Stimulated activated CD4-positive, alpha-beta T cell treated with anti-CD3 and anti-CD28 coated beads, TNF-alpha, amount 100 ng/mL, for 1 hour (primary cell): ENCODE measurements at places on chromosomes 11 and 22.

- no peak for DNase-seq
Observed at GRCh38 chr11:65204646-65205601, 23.2 kb downstream of the CAPN1 start.

- DNase-seq = no peak
Observed at GRCh38 chr11:1015064-1015463, 21.5 kb downstream of the MUC6 start.

- no peak for DNase-seq
Observed at GRCh38 chr11:127733552-127733951, 733.0 kb upstream of the KIRREL3 start.

DNA sequence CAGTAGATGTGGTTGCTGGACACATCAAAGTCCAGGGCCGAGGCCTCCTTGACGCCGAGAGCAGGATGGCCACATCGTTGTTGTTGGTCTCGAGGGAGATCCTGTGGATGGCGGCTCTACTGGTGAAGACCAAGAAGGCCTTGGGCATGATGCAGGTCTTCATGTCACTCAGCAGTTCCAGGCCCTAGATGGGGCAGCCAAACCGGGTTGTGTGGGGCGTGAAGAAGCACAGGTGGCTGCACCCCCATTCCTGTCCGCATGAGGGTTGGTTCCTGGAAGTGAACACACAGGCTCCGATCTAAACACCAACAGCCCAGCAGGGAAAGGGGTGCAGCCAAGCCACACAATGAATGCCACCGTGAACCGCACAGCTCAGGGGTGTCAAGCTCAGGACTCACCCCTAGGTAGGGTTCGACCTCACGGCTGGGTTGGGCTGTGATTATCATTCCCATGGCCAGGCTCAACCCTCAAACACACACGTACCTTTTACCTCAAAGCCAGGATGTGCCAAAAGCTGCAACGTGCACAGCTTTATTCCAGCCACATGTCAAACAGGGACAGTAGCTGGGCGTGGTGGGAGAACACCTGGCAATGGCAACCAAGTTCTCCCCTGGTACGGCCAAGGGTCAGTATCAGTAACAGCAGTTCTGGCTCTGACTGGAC, 132.3 kb downstream of the CRYBB2 start:
- DNase-seq = no peak

- no peak for DNase-seq
Observed at GRCh38 chr11:96259134-96259830, 83.7 kb downstream of the MAML2 start.

- DNase-seq = no peak
Observed at GRCh38 chr11:50298182-50298988, 265.7 kb downstream of the OR4C45 start.

DNA sequence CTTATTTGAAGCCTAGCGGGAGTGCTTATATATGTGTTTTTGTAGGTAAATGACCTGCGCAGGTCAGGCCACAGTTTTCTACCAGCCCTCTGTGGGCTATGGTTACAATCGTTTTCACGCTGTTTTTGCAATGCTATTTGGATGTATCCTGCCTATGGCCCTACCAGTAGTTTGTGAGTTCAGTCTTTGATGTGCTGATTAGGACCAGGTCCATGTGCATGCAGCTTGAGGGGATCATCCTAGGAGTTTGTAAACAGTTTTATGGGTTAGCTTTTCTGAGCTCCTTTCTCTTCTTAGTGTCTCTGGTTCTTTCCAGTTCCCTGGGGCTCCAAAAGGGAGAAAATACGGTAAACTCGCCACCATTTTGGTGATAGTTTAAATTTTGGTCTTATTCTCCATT, 142.5 kb downstream of the LDLRAD3 start:
- no peak for DNase-seq

DNA sequence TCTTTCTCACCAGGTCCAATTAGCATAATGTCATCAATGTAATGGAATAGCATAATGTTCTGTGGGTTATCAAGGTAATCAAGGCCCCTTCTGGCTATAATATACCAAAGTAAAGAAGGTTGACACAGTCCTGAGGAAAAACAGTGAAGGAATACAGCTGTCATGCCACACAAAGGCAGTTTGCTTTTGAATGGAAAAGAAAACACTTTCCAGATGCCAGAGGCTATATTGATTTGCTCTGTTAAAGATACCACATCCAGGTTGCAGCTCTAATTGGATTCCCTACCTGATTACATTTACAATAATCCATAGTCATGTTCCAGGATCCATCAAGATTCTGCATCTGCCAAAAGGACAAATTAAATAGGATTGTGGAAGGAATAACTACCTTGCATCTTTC, 22.3 kb upstream of the CLPB start:
- no peak for DNase-seq

- no peak for DNase-seq
Observed at GRCh38 chr11:111283945-111284481, 14.3 kb upstream of the POU2AF3 start.

DNA sequence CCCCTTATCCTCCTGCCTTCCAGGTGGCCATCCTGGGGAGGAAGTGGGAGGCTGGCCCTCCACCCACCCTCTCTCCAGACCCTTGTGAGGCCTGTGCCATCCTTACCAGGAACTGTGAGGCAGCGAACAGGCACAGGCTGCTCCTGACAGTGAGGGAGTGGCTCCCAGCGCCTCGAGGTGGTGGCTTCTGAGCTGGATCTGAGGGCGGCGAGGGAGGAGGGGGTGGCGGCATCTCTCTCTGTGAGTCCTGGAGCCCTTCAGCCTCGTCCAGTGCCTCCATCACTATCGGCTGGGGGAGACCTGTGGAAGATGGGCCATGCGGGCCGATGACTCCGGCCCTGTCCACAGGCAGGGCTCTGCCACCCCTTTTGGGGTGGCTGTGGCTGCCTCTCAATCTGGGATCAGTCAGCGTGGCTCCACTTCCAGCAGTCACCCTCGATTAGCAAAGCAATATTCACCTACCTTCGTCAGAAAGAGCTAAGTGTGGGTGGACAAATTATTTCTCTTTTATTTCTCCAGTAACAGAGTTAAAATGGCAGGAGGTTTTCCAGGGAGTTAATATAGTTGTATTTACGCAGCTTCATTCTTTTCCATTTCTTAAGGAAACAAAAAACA, 18.0 kb upstream of the IGSF22 start:
- DNase-seq = no peak

DNA sequence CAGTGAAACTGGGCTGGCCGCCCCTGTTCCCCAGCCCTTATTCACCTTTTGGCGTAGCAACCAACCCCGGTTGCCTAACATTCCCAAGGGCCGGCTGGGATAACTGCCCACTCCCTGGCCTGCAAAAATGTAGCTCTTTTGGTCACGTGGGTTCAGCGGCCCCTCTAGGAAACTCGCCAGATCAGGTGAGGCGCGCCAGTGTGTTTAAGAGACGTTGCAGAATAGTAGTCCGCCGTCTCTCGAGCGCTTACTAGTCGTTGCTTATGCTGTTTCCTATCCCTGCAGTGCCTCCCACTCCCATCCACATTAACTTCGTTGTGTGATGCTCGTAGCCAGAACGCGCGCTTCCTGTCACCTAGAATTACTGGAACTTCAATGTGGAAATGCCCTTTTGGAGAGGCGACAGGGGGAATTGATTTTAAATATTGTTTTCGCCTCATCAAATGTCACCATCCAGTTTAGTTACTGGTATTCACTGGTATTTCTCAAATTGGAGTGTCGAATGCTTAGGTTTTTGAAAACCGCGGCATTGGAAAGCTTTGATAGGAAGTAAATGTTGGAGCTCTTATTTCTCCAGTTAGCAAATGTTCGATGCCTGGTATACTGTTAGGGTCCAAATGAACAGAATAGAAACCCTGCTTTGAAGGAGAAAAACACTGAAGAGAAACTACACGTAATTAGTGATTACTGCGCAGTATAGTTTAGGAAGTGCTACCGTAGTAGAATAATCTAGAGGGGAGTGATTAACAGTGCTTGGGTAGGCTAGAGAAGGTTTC, 823 bp downstream of the CEP57 start:
- DNase-seq = no peak

GRCh38 chr11:76656571-76657081, 13.9 kb downstream of the LRRC32 start:
- no peak for DNase-seq

DNA sequence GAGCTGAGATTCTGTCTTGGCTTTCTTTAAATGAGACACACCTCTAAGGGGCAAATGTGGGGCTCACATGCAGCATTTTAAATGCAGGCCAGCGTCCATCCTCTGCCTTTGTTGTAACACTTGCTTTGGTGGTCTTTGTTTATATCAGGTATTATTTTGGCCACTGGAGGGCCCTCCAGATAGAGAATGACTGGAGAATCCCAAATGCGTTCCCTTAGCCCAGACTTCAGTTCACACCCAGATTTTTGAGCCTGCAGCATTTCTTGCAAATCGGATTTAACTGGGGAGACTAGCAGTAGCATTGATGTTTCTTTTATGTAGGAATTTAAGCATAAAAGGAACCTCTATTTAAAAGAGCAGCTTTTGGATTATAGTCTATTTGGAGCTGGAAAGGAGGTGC, 200.2 kb upstream of the SORL1-AS1 start:
- no peak for DNase-seq

DNA sequence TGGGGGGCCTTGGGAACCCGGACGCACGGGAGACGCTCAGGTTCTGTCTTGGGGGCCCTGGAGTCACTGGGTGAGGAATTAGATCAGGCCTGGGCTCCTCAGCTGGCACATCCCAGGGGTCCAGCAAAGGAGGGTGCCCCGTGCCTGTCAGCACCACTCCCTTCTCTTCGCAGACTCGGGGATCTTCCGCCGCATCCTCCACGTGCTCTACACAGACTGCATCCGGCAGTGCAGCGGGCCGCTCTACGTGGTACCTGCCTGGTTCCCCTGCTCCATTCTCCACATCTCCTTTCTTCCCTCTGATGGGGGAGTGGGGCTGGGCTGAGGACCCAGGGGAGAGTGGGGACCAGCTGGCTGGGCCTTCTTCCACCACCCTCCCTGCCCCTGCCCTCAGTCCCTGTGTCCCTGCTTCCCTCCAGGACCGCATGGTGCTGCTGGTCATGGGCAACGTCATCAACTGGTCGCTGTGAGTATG, 6.7 kb upstream of the TAGLN start:
- no peak for DNase-seq

GRCh38 chr11:88231894-88232482, 56.7 kb upstream of the RAB38 start:
- DNase-seq = no peak

DNA sequence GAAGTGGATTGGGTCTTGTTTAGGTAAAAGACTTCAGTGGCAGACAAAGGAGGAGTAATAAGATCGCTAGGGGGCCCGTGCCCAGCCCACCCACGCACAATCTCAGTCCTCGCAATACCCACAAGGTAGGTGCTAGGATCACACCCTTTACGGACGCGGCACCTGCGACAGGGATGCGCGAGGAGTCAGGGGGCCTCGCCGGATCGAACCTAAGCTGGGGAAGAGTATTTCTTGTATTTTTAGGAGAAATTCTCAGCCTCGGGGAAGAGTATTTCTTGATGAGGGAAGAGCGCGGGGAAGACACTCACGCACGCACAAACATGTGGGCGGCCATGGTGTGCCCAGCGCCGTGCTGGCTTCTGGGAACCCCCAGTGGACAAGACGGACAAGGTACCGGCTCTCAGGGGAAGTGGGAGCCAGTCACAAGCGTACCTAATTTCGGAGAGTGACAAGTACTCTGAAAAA, 745 bp upstream of the FAM118A start:
- no peak for DNase-seq

DNA sequence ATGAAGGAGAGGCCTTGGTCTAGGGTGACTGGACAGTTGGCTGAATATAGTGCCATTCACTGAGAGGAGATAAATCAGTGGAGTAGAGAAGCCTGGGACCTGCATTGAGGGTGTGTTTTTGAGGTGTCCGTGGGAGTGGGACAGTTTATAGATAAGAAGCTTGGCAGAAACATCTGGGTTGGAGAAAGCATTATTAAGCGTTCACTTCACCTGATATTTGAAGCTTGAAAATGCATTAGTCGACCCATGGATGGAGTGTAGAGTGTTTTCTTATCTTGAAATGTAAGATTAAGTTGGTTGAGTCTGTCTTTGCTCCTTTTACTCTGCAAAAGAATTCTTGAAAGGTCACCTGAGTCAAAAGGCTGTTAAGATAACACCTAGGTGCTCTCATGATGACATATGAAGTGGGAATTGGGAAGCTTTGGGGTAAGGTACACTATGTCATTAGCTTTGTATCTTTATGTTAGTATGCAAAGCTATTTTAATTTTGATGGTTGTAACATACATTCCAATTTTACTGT, 160.7 kb downstream of the ARHGAP42 start:
- no peak for DNase-seq

GRCh38 chr11:70145071-70145470, 58.0 kb upstream of the FADD start:
- DNase-seq = no peak

DNA sequence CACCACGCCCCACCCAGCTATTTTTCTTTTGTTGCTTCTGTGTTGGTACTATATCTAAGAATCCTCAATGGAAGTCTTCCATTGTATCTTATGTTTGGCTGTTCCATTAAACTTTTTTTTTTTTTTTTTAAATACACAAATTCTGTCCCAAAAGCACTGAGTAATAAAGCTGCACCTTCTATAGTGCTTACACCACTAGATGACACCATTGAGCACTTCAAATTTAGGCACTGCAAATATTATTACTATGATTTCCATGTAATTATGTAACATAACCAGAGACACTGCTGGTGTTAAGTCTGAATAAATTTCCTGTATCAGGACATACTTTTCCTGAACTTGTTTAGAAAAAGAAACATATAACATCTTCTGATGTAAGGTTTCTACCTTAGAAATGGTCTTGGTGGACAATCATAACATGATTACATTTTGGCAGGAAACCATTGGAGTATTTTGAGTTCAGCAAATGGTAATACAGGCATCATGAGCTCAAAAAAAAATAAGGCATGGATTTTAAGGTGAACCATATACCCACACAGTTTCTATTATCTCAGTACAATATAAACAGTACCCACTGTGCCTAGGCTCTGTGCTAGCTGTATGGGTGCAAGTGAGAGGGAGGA, 110.5 kb downstream of the ATG16L2 start:
- no peak for DNase-seq

DNA sequence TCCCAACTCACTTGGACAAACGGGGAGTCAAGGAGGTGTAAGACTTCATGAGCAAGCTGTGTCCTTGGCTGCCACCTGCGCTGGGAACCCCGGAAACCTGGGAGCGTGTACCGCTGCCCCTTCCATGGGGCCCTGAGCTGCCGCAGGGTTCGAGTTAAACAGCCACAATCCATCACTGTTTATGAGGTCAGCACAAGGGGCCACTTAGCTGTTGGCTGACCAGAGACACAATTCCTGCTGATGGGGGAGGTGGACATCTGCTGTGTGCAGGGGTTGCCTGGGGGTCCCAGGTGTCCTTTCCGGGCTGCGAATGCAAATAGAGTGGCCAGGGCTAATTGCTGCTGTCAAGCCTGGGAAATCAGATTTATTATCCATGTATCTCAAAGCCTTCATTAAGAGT, 549.3 kb downstream of the BRD1 start:
- no peak for DNase-seq

- no peak for DNase-seq
Observed at GRCh38 chr11:44198146-44198724, 102.8 kb downstream of the EXT2 start.

GRCh38 chr11:116467823-116468222, 305.0 kb downstream of the BUD13 start:
- DNase-seq = no peak
